Stimulated activated naive B cell treated with anti-CD40 and anti-IgM and Interleukin-4, amounts not matched to agents 10 μg/mL and 1 μg/mL and 100 μg/mL, for 72 hours (primary cell): ENCODE measurements at places on chromosomes 11 and 22.

DNA sequence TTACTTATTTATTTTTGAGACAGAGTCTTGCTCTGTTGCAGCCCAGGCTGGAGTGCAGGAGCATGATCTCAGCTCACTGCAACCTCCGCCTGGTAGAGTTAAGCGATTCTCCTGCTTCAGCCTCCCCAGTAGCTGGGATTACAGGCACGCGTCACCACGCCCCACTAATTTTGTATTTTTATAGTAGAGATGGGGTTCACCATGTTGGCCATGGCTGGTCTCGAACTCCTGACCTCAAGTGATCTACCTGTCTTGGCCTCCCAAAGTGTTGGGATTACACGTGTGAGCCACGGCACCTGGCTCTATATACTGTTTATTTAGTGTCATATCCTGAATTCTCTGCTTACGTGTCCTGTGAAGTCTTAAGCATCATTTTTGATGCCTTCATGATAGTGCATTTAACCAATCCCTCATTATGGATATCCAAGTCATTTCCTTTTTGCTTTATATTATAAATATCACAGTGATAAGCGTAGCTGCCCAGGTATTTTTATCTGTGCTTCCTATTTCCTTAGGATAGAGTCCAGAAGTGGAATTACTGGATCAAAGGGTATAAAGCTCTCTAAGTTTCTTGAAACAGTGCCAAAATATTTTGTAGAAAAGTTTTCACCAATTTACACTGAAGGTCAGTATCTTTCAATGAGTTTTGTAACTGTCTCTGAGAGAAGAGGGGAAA lies 871 bp upstream of the SIDT2 start:
- no peak for DNase-seq

- no peak for DNase-seq
Observed at GRCh38 chr11:119700536-119701346, 28.3 kb downstream of the NECTIN1 start.

- no peak for DNase-seq
Observed at GRCh38 chr11:86896441-86896841, 58.8 kb downstream of the FZD4 start.

DNA sequence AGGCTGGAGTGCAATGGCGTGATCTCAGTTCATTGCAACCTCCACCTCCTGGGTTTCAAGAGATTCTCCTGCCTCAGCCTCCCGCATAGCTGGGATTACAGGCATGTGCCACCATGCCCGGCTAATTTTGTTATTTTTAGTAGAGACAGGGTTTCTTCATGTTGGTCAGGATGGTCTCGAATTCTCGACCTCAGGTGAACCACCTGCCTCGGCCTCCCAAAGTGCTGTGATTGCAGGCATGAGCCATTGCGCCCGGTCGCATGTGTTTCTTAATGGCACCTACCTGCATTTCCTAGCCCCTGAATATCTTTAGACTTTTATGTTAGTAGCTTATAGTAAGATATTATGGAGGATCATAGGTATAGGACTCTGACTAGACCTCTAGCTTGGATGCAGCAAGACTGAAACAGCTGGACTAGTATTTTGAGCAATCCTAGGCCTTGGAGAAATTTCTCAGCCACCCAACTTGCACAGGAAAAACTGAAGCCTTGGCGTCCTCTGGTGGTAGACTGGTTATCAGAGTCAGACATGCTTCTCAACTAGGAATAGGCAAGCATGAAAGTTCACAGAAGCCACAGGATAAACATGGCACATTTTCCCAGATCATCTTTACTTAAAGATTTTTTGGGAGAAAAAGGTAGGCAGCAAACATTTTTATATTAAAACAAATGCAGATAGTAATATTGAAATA lies 22.7 kb upstream of the C1QTNF4 start:
- no peak for DNase-seq
